Activated CD4-positive, alpha-beta T cell treated with anti-CD3 and anti-CD28 coated beads, Interleukin-2, amount 10 ng/mL, durations not matched to agents 7 days and 5 days (primary cell): ENCODE measurements at places on chromosomes 4 and X. TPM values are rescaled to one million over a fixed set of nuclear protein-coding genes. Genes with fewer than 3 reads are reported as not detected.

- no peak for DNase-seq
Observed at GRCh38 chr4:157459785-157460184, 239.3 kb downstream of the GRIA2 start.

- no peak for DNase-seq
Observed at GRCh38 chr4:155887847-155888570, 15.5 kb upstream of the TDO2 start.

GRCh38 chr4:83323136-83323535, 11.5 kb downstream of the HPSE start:
- no peak for DNase-seq

GRCh38 chrX:57121816-57122215, 468 bp upstream of the SPIN2B start:
- no peak for DNase-seq

GRCh38 chrX:137792214-137792613, 226.3 kb downstream of the ZIC3 start:
- DNase-seq = no peak

- DNase-seq = no peak
Observed at GRCh38 chrX:156000361-156000926, 2.9 kb downstream of the IL9R start.

GRCh38 chr4:184167576-184167975, 50.1 kb downstream of the ENPP6 start:
- no peak for DNase-seq

- peak; percentile 46 for DNase-seq
Observed at GRCh38 chrX:86002076-86002896, 45.1 kb downstream of the CHM start.

GRCh38 chr4:173231916-173232315, 63.3 kb downstream of the GALNT7 start:
- DNase-seq = no peak

DNA sequence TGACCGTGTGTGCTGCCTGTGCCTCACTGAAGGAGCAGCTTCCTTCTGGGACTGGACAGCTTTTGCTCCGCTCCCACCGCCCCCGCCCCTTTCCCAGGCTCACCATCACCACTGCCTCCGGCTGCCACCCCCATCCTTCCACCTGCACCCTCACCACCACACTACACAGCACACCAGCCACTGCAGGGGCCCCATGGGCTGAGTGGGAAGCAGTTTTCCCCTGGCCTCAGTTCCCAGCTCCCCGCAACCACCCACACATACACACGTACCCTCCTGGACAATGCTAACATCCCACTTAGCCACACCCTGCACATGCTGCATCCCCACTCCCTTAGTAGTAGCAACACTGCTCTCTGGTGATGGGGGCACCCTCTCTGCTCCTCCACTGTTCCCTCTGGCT, 29.6 kb upstream of the COX18 start:
- no peak for DNase-seq

DNA sequence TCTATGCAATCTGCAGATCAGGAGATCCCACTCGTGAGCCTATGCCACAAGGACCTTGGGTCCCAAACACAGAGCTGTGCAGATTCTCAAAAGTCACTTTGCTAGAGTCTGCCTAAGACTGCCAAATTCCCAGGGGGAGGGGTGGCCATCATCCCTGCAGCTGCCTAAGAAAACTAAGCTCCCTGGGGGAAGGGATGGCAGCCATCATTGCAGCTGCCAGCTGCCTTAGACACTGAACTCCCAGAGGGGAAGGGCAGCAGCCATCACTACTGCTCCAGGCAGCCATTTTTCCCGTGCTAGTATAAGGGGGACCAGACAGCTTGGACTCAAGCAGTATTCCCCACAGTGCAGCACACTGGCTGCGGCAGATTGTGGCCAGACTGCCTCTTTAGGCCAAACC, 156.9 kb downstream of the NKX6-1 start:
- no peak for DNase-seq

GRCh38 chr4:47213539-47213938, 182.2 kb downstream of the GABRB1 start:
- no peak for DNase-seq

- DNase-seq = no peak
Observed at GRCh38 chr4:48047896-48048295, 31.3 kb downstream of the NIPAL1 start.

DNA sequence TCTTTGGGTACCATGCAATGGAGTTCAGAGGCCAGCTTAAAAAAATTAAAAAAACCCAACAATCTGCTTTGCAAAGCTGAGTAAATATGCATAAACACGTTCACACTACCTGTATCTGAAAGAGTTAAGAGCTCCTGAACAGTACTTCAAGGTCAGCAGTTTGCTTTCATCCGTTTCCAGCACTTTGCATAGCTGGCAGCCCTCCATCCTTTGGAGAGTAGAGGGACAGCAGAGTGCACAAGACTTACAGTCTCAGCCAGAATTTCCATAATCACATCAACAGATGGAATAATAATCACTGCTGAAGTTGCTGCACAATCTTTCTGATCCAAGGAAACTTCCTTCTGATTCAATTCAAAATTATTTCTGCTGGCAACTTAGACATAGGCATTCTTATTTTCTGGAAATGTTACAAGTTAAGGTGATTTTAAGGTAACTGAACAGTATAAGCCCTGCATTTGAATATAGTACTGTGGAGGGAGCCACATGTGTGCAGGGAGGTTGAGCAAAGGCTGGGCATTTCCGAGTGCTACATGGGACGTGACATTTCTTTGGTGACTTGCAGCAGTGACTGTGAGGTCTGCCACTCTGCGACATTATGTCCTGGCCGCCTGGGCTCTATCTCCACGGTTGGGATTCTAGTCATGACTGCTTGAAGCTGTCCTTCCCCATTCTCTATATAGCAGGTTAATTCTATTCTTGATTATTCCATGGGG, 73.5 kb upstream of the EMCN start:
- no peak for DNase-seq

GRCh38 chr4:158025131-158025530, 147.7 kb downstream of the GASK1B start:
- DNase-seq = no peak

GRCh38 chrX:52031371-52031770, 37.6 kb downstream of the MAGED4B start:
- no peak for DNase-seq

GRCh38 chr4:182177166-182177565, 66.0 kb upstream of the TENM3 start:
- DNase-seq = no peak

The RNF212 gene
- total RNA-seq = 3.2 TPM

The HPGDS gene
- not detected for total RNA-seq

The SATL1 gene
- total RNA-seq = not detected

The GJB1 gene
- total RNA-seq = not detected

The SPANXA2 gene
- total RNA-seq = not detected

The WDR1 gene
- total RNA-seq = 452 TPM

The ZNF518B gene
- 19.6 TPM for total RNA-seq

The ZNF141 gene
- total RNA-seq = 30.8 TPM

The IBSP gene
- not detected for total RNA-seq

The IL15 gene
- total RNA-seq = 1.9 TPM
